ENCODE measurements at places on chromosomes 7 and 10.

GRCh38 chr7:137989094-137989493 is 12.8 kb downstream of the CREB3L2 start:
- DNase-seq: no peak

- DNase-seq: peak; percentile 61
These were observed 603.8 kb upstream of the LRRTM3 start for GRCh38 chr10:66321723-66322665.

DNA sequence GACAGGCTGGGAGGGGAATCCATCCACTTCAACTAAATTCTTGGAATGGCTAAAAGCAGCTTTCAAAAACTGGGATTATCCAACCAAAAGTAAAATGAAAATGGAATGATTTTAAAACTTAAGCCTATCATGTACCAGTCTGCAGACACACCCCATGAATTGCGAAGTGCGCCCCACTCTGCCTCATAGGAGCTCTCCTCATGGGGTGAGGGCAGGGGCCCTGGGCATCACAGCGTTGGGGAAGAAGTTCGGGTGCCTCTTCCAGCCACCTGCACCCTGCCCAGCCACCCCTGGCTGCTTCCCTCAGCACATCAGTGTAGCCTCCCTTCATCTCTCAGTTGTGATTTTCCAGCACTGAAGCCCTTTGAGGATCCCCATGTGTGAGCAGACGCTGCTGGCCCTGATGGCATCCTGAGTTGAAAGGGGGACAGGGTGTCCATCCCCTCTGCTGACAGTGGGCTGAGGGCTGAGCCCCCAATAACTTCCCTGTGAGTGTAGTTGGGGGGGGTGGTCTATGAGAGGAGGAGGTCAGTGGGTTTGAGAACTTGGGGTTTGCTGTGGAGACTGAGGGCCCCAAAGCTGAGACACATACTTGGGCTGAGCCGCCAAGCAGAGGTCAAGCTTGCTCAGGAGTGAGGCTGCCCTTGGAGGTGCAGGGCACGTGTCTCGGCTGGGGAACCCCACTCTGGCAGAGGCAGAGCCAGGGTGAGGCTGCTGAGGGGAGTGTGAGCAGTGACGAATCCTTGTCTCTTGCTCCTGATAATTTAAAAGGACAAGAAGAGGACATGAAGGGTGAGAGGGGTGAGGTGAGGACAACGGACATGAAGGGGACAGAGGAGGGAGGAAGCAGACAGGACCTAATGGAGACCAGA is 542.1 kb downstream of the TCERG1L start:
- no peak for DNase-seq

GRCh38 chr7:39712751-39713150 is 89.4 kb downstream of the RALA start:
- no peak for DNase-seq

DNA sequence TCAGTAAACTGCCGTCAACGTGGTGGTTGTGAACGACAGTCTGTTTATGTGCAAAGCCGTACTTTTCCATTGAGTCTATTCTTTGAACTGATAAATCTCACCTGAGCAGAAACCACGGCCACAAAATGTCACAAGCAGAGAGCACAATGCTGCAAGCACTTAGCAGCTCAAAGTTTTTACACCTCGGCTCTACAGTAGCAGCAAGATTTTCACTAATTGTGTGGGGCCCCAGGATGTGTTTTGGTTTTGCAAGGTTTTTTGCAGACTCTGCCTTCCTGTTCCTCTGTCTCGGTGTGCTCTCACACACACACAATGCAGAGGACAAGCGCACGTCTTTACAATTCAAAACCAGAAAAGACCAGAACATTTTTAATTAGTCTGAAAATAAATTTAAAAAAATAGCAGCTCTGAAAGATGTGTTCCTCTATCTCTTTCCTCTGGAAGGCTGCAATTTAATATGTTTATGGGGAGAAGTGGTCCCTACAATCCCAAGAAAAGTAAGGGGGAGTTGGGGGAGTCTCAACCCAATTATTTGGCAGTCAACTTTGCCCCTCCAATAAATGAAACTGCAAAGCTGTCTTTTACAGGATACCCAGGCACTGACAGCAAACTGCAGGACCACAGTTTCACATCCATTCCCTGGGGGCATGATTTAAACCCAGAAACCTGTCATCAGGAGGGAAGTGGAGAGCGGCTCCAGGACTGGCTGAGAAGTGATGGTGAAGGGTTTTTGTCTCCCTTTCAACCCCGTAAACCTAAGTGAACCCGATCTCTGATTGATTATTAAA is 73.8 kb upstream of the SFMBT2 start:
- peak; percentile 23 for DNase-seq

GRCh38 chr10:80487791-80488538 is 33.9 kb downstream of the TSPAN14 start:
- DNase-seq: no peak

- DNase-seq: no peak
These were observed 569.8 kb downstream of the DNAJB6 start for GRCh38 chr7:157906583-157906982.

DNA sequence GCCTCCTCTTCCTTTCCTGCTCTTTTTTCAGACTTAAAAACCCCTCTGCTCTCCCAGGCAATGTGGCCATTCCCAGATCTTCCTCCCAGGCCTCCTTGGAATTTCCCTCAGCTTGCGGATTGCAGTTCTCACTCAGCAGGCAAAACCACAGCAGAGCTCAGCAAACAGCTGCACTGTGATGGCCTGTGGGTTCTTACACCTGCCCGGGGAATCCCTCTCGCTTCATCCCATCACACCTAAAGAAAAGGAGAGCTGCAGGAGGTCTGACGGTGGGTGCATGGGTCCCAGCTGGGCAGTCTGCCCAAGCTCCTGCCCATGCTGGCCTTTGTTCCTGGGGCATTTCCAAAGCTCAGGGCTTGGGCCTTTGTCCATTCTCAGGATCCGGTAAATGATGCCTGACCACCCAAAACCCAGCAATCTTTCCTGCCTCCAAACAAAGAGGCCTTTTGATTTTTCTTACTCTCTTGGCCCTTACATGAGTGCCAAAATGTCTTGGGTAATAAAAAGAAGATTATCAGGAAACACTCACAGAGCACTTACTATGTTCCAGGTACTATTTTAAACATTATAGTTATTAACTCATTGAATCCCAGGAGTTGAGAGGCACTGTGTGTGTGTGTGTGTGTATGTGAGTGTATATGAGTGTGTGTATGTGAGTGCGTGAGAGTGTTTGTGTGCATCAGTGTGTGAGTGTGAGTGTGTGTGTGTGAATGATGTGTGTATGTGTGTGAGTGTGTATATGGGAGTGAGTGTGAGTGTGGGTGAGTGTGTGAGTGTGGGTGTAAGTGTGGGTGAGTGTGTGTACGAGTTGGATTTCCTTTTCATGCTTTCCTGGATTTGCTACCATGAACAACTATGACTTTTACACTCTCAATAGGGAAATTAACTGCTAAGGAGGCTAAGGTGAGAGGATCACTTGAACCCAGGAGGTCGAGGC is 64.5 kb upstream of the PODXL start:
- no peak for DNase-seq

DNA sequence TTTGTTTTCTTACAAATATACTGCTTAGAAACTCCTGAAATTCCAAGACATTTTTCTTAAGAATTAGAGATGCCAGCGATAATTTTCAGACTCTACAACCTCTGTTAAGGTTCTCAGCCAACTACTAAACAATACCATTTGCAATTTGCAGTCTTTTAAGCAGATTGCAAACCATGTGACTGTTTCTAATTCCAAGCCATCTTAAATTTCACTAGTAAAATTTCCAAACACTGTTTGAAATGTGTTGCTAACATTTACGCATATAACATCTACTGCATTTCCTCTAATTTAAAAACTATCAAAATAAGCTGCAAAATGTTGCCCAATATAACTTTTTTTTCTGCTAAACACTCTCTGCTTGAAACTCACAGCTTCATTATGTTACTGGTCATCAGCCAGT is 56.0 kb upstream of the MACROH2A2 start:
- no peak for DNase-seq

DNA sequence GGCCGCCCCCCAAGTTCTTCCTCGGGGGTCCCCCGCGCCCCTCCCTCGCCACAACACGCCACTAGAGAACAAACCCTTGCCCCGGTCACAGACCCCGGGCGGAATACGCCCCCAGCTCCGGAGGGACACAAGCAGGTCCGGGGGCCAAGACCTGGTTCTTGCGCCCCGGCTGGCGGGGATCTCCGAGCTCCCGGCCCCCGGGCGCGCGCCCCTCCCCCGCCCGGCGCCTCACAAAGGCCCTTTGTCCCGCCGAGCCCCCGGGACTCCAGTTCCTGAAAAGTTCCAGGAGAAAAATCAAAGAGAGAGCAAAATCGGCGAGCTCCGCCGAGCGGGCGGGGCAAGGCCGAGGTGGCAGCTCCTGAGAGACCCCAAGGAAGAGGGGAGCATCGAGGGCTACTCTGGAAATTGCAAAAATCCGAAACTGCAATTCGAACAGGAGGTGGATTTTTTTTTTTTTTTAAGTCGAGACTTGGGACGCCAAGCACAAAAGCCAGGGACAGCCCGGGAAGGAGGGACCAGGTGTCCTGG is 4.0 kb downstream of the TNRC18 start:
- peak; percentile 33 for DNase-seq

- DNase-seq: no peak
These were observed 276.5 kb upstream of the SMIM30 start for GRCh38 chr7:113394856-113395255.

GRCh38 chr10:63631991-63632390 is 110.8 kb downstream of the REEP3 start:
- no peak for DNase-seq

DNA sequence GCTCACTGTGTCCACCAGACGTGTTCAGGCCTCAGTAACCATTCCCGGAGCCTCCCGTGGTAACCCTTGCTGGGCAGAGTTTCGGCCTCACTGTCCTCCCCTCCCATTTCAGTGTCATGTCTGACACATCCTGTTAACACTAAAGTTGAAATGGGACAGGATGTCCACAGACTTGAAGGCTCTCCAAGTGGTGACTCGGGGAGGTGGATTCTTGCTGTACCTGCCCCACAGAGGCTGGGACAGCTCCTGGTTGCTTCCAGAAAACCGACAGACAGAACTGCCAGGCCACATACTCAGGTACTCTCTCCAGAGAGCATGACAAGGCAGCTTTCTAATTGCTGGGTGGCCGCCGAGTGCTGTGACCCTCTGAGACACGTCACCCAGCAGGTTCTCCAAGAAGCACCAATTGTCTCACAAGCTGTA is 17.9 kb upstream of the CYTH3 start:
- no peak for DNase-seq

DNA sequence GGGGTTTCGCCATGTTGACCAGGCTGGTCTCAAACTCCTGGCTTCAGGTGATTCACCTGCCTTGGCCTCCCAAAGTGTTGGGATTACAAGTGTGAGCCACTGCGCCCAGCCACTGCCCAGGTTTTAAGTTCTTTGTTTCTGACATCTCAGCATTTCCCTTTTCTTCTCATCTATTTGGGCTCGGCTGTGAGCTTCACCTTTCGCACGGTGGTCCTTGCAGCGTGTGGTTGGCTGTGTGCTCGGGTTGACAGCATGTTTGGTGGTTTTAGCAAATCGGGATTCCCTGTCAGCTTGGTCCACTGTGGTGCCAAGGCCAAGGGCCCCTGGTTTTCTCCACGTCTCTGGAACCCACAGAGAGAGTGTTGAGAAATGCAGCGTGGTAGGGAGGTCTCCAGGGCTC is 138.8 kb downstream of the DNAJB6 start:
- no peak for DNase-seq

- DNase-seq: no peak
These were observed 56.0 kb downstream of the ATOH7 start for GRCh38 chr10:68175949-68176348.

- DNase-seq: no peak
These were observed 36.2 kb upstream of the FOXL3 start for GRCh38 chr7:253581-254336.

- DNase-seq: peak; percentile 21
These were observed at the start of gene SEMA3E for GRCh38 chr7:83648464-83649241. Gene SEMA3E (minus strand): TSS chr7:83649139.

DNA sequence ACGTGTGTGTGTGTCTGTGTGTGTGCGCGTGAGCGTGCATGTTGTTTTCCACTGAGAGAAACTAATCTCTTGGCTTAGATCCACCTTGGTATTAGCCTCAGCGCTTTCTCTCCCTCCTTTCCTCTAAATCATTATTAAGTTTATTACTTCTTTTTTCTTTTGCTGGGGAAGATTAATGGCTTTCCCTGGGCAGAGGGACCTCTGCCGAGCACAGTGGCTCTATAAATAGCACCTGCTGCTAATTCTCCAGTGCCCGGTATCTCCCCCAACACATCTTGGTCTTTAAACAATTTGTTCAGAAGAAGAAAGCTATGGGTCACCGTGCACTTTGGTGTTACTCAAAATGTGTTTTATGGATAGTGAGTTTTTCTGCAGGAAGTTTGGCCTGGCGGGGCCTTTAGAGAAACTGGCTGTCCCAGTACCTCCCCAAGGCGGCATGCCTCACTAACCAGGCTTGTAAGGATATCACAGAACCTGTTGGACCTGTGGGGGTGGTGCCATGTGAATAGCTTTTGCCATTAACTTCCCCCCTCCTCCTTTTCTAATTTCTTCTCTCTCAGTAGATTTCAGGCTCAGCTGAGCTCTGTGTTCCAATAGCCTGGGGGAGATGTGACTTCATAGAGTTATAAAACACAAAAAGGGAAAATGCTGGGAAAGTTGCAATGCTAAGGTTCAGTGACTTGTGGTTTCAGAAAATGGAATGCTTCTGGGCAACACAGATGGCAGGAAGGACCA is 70.1 kb upstream of the RAB11FIP2 start:
- no peak for DNase-seq

DNA sequence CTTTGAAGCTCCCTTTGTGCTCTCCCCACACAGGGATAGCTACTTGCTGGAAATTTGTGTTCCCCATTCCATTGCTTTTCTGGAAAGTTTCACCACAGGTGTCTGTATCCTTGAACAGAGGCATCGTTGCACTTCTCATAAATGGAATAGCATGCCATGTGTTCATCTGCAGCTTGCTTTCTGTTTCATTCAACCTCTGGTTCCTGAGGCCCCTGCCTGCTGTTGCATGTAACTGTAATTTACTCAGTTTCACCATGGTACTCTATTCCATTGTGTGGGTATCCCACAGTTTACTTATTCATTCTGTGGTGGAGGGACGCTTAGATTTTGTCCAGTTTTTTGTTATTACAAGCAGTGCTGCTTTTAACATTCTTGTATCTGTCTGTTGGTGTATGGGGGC is 32.0 kb downstream of the EEPD1 start:
- no peak for DNase-seq

DNA sequence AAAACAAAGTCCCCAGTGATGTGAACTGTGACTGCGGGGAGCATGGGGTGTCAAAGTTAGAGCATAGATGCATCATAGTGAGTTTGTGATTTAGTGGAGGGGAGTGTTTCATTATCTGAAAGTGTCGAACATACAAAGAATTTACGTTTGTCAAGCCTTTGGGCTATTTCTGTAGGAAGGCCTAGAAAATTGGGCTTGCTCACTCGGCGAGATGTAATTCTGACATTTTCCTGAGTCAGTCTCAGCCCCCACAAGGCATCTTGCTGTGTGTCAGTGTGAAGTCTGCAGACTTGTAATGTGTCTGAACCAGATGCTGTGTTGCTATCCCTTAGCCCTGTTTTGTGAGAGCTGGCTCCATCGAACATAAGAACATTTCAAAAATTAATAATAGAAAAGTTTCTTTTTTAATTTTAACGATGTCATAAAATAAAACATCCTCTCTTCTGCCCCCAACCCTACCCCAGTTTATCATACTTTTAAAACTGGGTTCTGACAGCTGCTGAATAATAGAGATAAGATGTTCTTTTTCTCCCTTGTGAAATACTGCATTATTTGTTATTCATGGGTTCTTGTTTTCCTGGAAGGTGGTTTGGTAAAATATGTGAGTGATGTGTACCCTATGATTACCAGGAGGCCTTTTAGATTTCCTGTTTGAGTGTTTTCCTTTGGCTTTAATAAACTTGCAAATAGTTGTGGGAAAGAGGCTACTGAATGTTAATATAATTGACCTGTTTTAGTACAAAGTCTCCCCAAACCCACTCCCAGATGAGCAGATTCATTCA is 207.4 kb downstream of the GPR158 start:
- DNase-seq: no peak
